ENCODE measurements at places on chromosomes 2 and 18.

- peak; percentile 21 for DNase-seq
These were observed 39.5 kb downstream of the ZC3H6 start for GRCh38 chr2:112314856-112315255.

GRCh38 chr2:74083750-74084149 lies 64.0 kb downstream of the BOLA3 start:
- DNase-seq = no peak

GRCh38 chr2:138507267-138507666 lies 5.7 kb downstream of the SPOPL start:
- DNase-seq = no peak

DNA sequence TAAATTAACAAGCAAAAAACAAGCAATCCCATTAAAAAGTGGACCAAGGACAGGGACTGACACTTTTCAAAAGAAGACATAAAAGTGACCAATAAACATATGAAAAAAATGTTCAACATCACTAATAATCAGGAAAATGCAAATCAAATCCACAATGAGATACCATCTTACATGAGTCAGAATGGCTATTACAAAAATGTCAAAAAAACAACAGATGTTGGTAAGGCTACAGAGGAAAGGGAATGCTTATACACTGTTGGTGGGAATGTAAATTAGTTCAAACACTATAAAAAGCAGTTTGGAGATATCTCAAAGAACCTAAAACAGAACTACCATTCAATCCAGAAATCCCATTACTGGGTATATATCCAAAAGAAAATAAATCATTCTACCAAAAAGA lies 78.2 kb downstream of the SUCLG1 start:
- DNase-seq = no peak

- no peak for DNase-seq
These were observed 674.3 kb upstream of the REG3G start for GRCh38 chr2:78351208-78351607.

DNA sequence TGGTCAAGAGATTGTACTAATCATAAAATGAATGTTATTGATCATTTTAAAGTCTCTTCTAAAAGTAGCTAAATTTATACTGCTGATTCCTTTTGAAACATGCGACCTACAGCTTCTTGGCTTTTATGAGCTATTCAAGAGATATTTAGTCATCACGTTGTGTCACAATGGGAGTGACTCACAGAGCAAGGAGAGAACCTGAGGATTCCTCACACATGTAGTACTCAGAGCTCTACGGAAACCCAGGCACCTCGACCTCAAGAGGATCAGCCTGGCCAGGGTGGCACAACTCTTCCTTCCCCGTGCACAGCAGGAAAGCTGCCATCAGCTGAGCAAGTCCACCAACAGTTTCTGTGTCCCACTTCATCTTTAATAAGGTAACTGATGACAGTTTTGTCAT lies at the start of gene DHRS9:
Gene DHRS9, plus strand, starts transcription at position 223 of the 400 bp plus-strand sequence. CDS start 12,019 bp downstream, outside the sequence.
- DNase-seq = peak; percentile 76

DNA sequence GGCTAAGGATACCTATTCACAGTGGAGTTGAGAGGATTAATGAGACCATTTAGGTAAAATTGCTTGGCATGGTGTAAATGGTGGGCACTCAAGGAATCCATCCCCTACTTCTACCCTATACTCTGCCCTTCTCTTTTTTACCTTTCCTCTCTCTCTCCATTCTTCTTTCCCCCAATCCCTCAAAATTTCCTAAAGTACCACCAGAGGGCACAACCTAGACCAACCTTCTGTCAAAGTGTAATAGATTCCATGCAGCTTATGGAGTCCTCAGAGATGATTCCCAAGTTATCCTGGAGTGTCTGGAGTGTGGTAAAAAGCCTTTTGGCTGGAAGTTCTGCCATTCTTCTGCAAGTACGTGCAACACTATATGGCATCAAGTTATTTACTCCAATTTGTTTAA lies 33.0 kb upstream of the CCDC195 start:
- peak; percentile 34 for DNase-seq

- DNase-seq = no peak
These were observed 236.9 kb downstream of the BCL11A start for GRCh38 chr2:60316381-60317033.

DNA sequence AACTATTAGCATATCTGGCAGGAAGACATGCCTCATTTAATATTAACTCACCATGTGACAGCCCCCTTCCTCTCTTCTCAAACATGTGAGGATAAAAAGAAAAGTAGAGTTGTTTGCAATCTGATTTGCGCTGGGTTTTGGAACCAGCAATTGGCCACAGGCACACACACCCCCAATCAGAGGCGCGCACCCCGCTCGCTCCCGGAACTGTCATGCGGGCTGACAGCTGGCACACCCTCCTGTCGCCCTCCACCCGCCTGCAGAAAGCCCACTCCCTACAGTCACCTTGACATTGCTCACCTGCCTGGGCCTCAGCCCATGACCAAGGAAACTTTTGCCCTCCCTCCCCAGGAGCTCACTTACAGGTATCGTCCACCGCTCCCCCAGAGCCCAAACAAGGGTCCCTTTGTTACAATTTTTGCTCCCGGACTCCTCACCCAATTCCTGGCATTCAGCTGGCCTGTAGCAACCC lies 1.1 kb downstream of the COBLL1 start:
- DNase-seq = no peak

GRCh38 chr2:128446049-128446873 lies 127.6 kb upstream of the HS6ST1 start:
- DNase-seq = no peak

- DNase-seq = no peak
These were observed 41.4 kb upstream of the RBMS1 start for GRCh38 chr2:160534996-160535395.

- peak; percentile 34 for DNase-seq
These were observed 20.9 kb downstream of the ITM2C start for GRCh38 chr2:230885463-230886130.

DNA sequence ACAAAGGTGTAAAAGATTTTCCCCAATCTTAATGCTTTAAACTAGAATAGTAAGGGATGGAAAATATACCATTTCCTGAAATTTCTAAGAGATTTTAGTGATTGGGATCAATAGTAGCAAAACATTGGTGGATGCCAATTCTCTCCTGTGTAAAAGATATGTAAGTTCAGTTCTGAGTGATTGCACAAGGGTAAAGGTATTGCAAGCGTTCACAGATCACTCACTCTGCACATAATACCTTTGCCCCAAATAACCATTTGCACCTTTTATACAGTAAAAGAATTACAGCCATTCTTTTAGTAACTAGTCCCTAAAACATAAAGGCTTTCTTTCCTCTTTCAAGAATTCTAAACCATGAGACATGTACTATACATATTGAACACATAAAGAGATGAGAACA lies 13.0 kb upstream of the ZCCHC2 start:
- DNase-seq = no peak

GRCh38 chr2:88091943-88092342 lies 24.3 kb downstream of the SMYD1 start:
- DNase-seq = no peak

GRCh38 chr2:10493075-10493633 lies 45.0 kb upstream of the ODC1 start:
- no peak for DNase-seq

DNA sequence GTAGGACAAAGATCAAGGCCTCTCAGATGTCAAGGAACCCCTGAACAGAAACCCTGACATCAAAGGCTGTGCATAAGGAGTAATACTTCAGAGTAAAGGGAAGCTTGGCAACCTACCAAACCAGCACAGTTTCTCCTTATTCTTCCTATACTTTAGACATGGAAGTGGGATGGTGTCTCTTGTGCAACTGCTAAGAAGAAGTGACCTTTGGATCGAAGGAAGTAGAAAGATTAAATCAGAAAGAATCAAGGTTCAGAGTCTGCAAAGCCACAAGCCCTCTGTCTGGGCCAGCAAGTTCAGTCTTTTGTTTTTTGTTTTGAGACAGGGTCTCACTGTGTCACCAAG lies 66.2 kb upstream of the SLC39A10 start:
- DNase-seq = peak; percentile 49

DNA sequence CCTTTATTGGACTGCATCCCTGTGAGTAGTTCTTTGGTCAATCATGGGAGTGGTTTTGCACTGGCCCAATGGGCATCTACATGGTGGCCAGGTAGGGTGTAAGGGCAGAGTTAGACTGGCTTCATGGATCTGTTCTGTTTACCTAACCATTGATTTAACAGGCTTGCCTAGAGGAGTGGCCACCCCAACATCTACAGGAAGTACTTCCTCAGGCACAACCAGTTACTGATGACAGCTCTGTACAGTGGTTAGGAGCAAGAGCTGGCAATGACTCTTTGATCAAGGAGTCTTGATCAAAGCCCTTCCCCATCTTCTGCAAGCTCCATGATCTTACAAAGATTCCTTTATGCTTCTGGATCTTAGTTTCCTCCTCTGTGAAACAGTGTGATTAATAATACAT lies 140.9 kb upstream of the CYP1B1 start:
- no peak for DNase-seq

DNA sequence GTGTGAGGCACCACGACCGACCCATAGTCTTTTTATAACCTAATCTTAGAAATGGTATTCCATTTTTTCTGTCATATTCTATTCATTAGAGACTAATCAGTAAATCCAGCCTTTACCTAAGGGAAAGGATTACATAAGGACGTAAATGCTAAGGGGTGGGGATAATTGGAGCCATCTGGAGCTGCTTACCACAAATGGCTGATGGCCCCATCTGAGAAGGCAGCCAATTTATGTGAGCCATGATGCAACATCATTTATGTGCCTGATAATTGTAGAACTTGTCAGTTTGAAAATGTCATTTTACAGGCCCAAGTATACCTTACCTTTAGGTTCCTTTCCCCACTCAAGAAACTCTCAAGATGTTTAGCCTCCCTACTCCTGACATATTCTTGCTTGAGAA lies 44.0 kb downstream of the ARHGEF33 start:
- DNase-seq = peak; percentile 29

GRCh38 chr2:26904839-26905238 lies 56.9 kb downstream of the DPYSL5 start:
- no peak for DNase-seq

- DNase-seq = no peak
These were observed 173.8 kb upstream of the SIX3 start for GRCh38 chr2:44767691-44768090.

DNA sequence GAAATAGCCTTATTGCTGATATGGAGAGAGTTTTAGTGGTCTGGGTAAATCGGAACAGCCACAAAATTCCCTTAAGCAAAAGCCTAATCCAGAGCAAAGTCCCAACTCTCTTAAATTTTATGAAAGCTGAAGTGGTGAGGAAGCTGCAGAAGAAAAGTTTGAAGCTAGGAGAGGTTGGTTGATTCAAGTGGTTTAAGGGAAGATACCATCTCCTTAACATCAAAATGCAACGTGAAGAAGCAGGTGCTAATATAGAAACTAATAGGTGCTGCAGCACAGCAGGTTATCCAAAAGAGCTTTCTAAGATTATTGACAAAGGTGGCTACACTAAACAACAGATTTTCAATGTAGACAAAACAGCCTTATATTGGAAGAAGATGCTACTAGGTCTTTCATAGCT lies 28.2 kb upstream of the CD8A start:
- DNase-seq = no peak

- no peak for DNase-seq
These were observed 39.8 kb upstream of the PARD3B start for GRCh38 chr2:204505488-204505887.

- DNase-seq = no peak
These were observed 608.3 kb downstream of the GALR1 start for GRCh38 chr18:77857678-77858655.

GRCh38 chr2:160928854-160929301 lies 231.3 kb upstream of the TANK start:
- DNase-seq = peak; percentile 93

GRCh38 chr2:54086157-54086556 lies 29.3 kb upstream of the ACYP2 start:
- no peak for DNase-seq

DNA sequence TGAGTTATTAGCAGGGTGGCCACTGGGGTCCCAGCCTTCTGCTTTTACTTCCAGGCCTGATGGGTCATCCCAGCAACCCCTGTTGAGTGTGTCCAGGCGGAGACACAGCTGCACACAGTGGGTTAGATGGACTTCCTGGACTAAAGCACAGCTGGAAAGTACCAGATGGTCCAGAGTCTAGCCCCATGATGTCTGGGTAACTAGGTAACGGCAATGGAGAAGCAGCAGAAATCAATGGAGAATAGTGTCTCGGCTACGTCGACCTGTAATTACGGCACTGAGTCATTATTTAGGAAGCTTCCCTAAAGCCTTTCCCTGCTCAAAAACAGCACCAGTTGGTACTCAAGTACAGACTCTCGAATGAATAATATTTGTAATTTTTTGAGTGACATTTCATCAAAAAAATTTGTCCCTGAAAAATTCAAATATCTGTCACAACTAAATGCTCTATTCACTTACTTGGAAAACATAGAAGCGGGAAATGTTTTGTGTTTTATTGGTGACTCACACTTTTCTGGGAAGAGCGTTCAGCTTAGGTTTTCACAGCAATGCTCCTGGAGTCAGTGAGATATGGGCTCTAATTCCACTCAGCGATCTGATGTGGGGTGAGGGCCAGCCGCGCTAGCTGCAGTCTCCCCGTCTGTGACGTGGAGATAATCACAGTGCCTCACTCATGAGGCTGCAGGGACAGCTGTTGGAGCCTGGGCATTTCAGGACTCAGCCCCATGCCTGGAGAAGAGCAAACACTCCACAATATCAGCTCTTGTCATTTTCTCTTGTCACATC lies 16.2 kb upstream of the ARL4C start:
- DNase-seq = no peak

GRCh38 chr2:208329485-208329884 lies 63.4 kb downstream of the PIKFYVE start:
- no peak for DNase-seq

- DNase-seq = no peak
These were observed 172.3 kb downstream of the ARL6IP6 start for GRCh38 chr2:152890736-152891135.

GRCh38 chr2:43170405-43171105 lies 55.9 kb downstream of the ZFP36L2 start:
- DNase-seq = no peak

DNA sequence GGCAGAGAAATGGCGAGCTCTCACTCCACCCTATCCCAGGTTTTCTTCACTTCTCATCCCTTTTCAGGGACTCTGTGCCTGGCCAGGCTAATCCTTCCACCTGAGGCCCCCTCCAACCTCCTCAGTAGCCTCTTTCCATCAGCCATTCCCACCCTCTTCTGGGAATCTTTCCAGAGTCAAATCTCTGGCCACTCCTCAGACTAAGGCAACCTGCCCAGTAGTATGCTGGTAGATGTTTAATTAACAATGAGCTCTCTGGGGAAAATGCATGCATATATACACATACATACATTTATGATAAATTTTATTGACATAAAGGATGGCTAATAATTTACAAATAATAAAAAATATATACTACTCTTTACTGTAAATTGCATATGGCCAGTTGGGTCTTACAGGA lies 11.4 kb upstream of the ASPRV1 start:
- DNase-seq = no peak

GRCh38 chr2:119206201-119206600 lies 17.4 kb upstream of the STEAP3 start:
- no peak for DNase-seq

GRCh38 chr18:7561909-7562460 lies 5.1 kb upstream of the PTPRM start:
- DNase-seq = no peak

DNA sequence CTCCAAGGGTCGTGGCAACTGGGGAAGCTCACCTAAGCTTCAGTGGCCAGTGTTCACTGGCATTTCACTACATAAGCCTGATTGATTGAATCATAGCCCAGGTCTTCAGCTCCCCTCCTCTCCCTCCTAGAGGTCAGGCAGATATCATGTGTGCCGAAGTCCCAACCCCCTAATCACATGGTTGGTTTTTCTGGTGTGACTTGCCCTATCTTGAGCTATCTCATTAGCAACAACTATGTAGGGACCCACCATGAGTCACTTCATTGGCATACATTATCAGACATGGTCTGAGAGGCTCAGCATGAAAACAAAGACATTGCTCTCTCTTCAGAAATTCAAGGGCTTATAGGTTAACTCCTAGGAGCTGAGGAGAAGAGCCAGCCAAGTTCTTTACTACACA lies 76.8 kb downstream of the LYPD1 start:
- no peak for DNase-seq
